ENCODE measurements at places on chromosomes 16 and 17.
A peak's percentile ranks its signal among the peaks of the same experiment; 100 is the strongest.

- no peak for DNase-seq
These were observed 988 bp downstream of the RAP1GAP2 start for GRCh38 chr17:2797226-2797625.

GRCh38 chr17:37476431-37477120, 13.1 kb upstream of the DUSP14 start:
- peak; percentile 44 for DNase-seq

DNA sequence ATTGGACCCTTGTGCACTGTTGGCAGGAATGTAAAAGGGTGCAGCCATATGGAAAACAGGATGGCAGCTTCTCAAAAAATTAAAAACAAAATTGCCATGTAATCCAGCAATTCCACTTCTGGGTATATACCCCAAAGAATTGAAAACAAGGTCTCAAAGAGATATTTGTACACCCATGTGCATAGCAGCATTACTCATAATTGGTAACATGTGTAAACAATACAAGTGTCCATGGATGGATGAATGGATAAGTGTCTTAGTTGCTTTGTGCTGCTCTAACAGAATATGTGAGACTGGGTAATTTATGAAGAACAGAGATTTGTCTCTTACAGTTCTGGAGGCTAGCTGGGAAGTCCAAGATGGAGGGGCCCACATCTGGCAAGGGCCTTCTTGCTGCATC, 3.8 kb upstream of the RUNDC3A start:
- no peak for DNase-seq

DNA sequence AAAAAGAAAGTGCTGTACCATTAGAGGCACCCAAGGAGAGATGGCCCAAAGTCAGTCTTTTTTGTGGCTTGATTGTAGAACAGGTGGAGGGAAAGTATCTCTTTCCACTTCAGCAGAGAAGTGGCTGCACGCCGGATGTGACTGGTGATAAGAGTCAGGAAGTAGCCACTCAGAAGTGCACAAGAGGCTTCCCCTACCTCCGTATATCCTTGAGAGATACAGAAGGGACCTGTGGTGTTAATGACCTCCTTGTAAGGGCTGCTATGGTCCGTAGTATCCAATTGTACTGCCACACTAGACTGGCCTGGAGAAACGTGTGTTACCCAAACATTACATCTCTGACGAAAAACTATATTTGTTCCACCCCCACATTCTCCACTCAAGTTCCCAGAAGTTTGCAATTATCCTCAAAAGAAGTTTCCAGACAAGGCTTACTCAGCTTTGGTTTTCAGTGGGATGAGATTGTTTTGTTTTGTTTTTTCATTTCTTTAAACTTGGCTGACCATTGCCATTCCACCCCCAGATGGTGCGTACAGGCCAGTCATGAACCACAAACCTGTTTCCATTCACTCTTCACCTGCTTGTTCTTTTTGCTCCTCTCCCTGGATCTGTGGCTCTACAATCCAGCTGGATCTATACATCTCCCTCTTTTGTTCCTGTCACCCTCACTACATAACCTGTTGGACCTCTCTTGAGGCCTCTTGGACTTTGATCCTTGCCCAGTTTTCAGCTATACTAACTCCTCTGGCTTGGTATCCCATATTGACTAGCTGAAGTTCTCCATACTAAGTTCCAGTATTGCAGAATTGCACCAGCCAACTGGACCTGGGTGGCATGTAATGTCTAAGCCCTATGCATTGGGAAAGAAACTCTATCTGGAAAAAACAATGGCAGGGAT, 20.7 kb upstream of the MED13 start:
- peak; percentile 77 for DNase-seq

- DNase-seq, result no peak
These were observed 332.0 kb downstream of the BCAS3 start for GRCh38 chr17:61009663-61010062.

- DNase-seq, result no peak
These were observed 11.1 kb downstream of the PLLP start for GRCh38 chr16:57273359-57273758.

- peak; percentile 65 for DNase-seq
These were observed 6.7 kb downstream of the HS3ST3B1 start for GRCh38 chr17:14307560-14308024.

DNA sequence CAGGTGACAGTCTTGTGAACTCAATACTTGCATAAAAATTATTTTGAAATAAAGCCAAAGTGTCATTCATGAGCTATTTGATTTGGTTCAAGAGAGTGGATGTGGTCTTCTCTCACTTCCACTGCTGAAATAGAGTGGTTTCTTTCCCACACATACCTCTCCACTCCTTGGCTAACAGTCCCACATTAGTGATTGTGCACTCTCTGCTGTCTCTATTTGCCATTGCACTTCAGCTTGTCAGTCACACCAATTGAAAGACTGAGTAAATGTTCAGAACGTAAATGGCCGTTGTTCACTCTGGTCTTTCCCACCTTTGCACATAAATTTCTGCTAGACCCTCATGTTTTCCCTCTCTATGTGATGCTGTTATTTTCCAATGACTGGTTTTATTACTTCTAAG, 197.5 kb downstream of the FTO start:
- no peak for DNase-seq

DNA sequence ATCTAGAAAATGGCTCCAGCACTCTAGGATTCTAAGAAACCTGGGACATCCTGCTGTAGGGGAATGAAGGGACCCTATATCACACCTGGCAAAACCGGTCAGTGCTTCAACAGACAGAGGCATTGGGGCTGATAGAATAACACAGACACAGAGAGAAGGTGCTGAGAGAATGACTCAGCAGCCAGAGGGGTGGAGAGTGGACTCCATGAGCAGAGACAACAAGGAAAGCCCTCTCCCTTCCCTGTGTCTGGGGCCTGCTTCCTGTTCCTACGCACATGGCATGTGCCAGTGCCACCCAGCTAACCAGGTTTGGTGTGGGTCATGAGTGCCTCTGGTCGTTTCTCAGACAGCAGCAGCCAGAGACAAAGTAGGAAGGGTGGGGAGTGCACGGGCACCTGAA, 140.3 kb downstream of the CCT6B start:
- no peak for DNase-seq

DNA sequence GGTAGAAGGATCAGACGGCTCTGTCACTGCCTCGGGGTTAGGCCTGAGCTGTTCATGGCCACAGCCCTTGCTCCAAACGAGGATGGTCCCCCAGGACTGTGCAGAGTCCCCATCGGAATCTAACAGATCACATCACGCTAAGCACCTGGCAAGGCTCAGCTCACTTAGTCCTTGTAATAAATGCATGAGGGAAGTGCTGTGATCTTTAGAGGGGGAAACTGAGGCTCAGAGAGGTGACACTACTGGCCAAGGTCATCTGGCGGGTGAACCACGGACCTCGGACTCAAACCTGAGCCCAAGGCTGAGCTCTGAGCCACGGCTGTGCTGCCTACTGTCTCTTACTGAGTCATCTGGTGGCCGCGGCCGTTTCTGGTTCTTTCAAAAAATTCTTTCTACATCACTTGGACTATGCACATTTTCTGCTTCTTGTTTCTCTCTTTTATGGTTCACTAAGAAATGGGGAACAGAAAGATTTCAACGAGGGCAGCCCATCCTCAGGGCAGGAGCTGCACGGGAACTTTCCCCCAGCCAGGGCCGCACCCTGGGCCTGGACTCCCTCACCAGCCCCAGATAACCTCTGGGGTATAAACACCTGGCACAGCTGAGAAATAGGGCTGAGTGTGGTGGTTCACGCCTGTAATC, 55.6 kb downstream of the COTL1 start:
- DNase-seq, result no peak

GRCh38 chr16:50440531-50440930, 71.7 kb upstream of the BRD7 start:
- DNase-seq, result no peak

GRCh38 chr16:89009343-89010209, 32.6 kb upstream of the CBFA2T3 start:
- no peak for DNase-seq

DNA sequence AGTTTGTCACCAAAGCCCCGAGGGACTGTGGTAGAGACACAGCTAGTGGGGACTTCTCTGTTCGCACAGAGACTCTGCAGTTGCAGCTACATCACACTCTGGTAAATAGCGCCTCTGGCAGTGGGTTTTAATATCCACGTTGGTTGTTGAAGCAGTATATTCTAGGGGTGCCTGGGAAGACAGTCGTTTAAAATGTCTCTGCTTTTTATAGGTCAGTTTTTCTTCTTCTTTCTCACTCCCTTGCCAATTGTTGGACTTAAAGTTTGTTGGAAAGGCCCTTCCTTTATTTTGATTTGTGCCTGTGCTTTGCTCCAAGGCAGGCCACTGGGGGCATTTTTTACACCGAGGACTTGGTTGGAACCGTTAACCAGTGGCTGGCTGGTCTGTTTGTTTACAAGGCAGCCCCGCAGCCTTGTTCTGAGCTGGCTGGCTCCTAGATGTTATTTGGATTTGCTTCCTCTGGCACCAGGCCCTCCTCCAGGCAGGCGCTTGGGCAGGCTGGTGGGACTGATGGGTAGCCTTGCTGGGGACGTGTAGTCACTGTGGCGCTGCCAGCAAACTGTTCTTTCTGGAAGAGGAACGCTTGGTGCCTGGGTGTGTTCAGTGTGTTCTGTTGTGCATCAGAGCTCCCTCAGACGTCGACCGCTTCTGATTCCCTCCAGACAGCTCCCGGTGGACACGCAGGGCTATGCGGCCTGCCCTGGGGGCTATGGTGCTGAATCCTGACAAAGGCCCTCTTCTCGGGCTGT, 218.2 kb upstream of the CHMP6 start:
- no peak for DNase-seq

GRCh38 chr16:53404959-53405358, 29.3 kb upstream of the RBL2 start:
- DNase-seq, result no peak

DNA sequence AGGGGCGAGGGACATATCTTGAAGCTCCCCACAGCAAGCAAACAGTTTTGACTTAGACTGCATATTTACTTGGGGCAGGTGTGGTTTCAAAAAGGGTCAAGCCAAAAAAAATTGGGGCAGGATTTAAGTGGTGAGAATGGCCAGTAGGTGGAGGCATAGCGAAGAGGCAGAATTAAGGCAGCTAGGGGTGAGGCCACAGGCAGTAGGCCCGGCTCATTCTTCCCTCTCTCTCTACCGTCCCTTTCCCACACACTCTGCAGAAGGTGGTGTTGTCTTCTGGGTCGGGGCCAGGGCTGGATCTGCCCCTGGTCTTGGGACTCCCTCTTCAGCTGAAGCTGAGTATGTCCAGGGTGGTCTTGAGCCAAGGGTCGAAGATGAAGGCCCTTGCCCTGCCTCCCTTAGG, 2.6 kb downstream of the SHBG start:
- no peak for DNase-seq

DNA sequence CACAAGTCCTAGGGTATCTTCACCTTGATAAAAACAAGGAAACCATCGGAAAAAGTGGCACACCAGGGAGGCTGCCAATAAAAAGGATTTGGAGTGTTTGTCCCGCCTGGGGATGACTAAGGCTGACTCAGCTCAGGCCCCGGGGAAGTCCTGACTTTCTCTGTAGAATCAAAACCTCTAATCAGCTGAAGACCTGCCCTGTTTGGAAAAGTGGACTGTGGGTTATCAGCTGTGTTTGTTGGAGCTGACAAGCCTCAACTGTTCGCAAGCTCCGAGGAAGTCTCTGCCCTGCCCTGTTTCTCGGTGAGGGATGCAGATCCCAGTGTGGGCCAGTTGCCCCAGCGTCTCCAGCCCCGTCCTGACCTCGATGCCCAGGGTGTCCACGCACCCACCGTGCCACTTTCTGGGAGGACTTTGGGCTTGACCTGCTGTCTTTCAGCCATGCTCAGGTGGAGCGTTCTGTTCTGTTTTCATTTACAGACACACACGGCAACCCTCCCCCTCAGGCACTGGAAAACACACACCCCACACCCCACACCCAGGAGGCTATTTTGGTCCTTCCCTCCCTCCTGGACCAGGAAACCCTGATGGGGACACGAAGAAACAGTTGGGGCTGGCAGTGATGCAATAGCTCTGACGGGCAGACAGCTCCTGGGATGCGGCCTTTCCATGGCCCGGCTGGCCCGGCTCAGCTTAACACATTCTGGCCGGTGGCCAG, 27.6 kb upstream of the PITPNA start:
- peak; percentile 84 for DNase-seq

DNA sequence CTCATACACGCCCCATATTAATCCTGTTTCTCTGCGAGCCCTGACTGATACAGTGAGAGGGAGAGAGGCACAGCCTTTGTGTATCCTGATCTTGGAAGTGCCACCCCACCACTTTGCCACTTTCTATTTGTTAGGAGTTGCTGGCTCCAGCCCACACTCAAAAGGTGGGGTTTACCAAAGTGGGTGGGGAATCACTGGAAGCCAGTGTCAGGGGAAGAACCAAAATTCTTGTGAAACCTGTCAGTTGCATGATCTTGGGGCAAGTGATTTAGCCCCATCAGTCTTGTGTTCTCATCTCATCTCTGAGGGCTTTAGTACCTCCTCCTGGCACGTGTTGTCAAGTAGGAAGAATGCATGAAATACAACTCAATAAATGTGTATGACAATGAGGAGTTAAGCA, 119.5 kb downstream of the SOX9 start:
- no peak for DNase-seq

GRCh38 chr16:75532142-75532765, 3.7 kb downstream of the CHST5 start:
- DNase-seq, result no peak

GRCh38 chr16:977081-977701, 4.4 kb upstream of the SOX8 start:
- no peak for DNase-seq

DNA sequence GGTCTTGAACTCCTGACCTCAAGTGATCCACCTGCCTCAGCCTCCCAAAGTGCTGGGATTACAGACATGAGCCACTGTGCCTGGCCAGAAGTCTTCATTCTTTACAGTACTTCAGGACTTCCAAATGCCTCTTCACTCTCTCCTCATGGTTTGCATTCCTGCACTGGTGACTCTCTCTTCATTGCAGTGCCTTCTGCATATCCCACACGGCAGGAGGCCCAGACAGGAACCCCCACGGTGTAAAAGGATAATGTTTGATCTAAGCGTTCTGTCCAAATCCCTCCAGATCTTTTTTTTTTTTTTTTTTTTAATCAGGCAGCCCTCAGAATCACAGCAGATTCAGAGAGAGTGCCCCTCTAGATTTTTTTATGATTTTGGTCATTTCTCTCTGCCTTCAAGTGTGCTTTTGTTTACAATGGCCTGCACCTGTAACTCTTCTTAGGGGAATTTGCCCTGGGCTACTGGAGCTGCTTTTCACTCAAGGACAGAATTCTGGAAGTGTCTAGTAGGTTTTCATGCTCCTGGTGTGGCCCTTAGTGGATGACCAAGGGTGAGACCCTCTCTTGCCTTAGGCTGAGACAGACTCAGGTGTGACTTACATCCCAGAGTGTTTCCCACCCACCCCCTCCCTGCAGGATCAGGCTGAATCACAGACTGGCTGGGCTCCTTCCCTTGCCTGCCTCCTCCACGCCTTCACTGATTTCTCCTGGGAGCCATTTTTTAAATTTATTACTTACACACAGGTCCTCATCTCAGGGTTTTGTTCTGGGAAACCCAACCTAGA, 19.8 kb upstream of the NF1 start:
- DNase-seq, result no peak
